ENCODE measurements at places on chromosomes 3 and 15. TPM values are rescaled to one million over a fixed set of nuclear protein-coding genes. Genes with fewer than 3 reads are reported as not detected.

Gene SOX2
- total RNA-seq: 245 TPM

Gene DUOX1
- total RNA-seq: 2.1 TPM

Gene SAMMSON
- 0.13 TPM for total RNA-seq

Gene GOLGA8K
- 1.2 TPM for total RNA-seq

Gene SYNPR
- 0.85 TPM for total RNA-seq

Gene CCDC33
- total RNA-seq: 5.6 TPM

Gene SLC15A2
- total RNA-seq: 3.8 TPM

DNA sequence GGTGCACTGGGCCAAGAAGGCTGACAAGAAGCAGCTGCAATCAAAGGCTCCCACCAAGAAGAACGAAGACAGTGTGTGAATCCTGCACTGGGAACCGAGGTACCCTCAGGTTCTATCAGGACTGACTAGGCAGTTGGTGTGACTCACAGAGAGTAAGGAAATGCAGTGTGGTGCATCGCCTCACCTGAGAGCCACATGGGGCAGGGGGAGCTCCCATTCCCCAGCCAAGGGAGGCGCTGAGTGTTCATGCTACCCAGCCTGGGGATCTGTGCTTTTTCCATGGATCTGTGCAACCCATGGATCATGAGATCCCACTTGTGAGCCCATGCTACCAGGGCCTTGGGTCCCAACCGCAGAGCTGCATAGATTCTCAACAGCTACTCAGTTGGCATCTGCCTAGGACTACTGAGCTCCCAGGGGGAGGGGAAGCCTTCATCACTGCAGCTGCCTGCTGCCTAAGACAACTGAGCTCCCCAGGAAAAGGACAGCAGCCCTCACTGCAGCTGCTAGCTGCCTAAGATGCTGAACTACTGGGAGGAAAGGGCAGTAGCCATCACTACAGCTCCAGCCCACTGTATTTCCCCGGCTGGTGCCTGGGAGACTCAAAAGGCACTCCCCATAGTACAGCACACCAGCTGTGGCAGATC is 6.9 kb upstream of the PLSCR2 start:
- no peak for DNase-seq

DNA sequence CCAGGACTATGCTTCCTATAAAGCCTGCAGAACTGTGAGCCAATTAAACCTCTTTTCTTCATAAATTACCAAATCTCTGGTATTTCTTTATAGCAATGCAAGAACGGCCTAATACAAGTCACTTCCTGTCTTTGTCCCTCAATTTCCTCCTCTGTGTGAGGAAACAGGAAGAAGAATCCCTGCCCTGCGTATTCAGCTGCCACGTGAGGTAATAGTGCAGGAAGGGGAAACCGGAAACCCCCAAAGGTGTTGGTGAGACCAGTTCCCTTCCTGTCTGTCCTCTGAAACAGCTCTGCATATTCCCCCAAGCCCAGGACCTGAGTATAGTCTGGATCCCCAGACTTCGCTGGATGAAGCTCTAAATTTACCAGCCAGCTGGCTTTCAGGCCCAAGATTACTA is 18.1 kb upstream of the PTPN23 start:
- no peak for DNase-seq

DNA sequence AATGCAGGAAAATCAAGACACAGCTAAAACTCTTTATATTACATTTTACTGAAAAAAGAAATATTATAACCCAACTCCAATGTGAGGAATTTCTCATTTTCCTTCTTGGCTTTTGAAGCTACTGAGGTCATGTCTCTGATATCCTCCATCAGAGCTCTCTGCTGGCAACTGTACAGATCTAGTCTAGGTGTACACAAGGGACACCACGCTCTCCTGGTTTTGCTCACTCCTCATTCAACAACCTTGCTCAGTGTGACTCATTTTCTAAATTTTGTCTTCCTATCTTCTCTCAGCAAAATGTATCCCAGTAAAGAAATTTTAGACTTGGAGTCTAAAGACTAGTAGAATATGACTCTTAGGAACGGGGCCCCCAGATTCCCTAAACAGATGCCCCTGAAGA is 144.3 kb downstream of the KCNMB2 start:
- DNase-seq: no peak

DNA sequence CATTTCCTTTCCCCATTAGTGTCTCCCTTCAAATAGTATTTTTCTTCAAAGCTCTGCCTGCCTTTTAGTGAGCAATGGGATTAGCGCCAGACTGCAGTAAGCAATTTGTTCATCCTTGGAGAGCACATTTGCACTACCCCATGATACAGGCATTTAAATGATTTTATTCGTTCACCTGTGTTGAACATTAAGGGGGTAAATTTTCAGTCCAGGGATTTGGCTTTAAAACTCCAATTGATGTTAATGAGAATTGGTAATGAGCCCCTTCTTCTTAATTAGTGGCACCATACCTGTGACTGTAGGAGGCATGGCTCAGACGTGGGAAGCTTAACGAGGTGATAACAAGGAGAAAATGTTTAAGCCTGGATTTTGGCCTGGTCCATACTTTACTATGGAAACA is 161.4 kb upstream of the NANOGP8 start:
- DNase-seq: no peak

- no peak for DNase-seq
Measured at GRCh38 chr3:13191016-13191415, 117.8 kb upstream of the IQSEC1 start.

DNA sequence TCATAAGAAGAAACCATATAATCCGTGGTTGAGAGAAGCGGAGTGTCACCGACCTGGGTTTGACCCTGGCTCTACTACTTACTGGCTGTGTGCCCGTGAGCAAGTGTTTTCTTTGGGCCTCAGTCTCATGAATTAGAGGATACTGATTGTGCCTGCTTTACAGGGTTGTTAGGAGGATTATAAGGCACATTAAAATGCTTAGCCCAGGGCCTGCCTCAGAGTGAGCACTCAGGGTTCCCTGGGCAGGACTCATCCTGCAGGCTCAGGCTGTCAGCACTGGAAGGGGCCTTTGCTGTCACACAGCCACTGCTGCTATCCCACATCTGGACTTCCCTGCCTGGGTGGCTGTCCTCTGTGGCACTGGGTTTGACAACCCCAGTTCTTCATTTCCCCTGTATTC is 4.7 kb downstream of the PLA2G4F start:
- DNase-seq: no peak

DNA sequence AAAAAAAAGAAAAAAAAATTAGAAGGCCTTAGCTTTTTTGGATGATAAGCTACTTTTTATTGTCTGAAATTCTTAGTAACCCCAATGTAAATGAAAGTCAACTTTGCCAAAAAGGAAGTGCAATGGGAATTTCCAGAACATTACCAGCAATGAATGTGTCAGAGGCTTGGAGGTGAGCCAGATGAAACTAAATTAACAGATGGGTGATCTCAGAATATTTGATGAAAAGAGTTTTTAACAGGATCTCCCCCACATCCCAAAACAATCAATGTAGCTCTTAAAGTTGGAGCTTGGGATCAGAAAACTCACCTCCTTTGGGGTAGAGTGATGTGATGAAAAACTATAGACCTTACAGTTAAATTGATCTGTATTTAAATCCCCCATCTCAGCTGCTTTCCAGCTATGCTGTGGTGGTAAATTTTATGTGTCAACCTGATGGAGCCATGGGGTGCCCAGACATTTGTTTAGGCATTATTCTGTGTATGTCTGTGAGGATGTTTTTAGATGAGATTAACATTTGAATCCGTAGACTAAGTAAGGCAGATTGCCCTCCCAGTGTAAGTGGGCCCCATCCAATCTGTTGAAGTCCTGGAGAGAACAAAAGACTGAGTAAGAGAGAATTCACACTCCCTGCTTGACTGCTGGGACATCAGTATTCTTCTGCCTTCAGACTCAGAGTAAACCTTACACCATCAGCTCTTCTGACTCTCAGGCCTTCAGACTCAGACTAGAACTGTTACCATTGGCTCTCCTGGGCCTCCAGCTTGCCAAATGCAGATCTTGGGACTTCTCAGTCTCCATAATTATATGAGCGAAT is 84.3 kb upstream of the TNFSF10 start:
- no peak for DNase-seq

DNA sequence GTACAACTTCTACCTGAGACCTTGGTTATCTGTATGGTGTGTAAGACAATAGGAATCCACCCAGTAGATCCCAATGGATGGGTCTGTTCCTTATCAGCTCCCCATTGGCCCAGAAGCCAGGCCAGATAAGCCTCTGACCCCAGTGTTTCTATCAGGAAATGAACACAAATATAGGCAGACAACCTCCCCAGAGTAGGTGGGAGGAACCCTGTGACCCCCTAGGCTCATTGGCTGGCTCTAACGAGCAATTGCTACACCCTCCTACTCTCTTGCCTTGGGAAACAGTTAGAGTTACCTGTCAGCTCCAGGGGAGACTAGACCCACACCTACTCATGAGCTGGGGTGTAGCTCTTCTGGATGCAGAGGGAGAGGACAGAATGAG is 299.9 kb downstream of the UACA start:
- DNase-seq: no peak

DNA sequence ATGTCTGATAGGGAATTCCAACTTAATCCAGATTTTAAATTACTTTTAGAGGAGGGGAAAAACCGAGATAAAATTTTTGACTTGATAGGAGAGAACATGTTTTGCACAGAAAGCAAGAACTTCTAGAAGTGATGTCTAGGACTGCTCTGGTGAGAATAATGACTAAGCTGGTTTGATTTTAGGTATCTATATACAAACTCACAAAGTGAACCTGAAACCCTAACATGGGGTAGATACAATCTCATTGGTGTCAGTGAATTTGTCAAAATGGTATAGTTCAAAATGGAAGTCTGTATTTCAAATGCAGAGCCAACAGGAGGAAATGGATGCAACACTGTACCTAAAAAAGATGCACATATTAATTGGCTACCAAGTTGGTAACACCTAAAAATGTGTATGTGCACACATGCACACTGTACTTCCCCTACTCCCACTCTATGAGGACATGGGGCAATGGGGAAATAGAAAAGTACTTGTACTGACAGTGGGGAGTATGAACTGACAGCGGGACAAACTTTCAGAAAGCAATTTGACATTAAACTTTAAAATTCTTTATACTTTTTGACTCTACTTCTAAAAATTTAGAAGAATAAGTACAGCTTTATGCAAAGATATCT is 53.0 kb downstream of the NR1I2 start:
- DNase-seq: no peak

DNA sequence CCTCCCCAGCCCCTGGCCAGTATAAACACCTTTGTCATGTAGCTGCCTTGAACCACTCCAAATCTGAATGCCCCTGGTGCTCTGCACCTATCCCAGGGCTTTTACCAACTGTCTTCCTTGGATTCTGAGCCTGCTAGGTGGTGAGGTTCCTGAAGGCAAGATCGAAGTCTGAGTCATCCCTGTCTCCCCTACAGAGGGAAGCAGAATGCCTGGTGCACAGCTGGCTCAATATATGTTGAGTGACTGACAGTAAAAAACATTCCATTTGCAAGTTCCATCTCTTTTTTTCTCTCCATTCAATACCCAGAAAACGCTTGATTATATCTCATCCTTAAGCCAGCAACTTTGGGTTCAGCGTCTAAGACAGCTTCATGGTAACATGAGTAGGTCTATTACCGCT is 24.7 kb downstream of the SLC24A1 start:
- no peak for DNase-seq

DNA sequence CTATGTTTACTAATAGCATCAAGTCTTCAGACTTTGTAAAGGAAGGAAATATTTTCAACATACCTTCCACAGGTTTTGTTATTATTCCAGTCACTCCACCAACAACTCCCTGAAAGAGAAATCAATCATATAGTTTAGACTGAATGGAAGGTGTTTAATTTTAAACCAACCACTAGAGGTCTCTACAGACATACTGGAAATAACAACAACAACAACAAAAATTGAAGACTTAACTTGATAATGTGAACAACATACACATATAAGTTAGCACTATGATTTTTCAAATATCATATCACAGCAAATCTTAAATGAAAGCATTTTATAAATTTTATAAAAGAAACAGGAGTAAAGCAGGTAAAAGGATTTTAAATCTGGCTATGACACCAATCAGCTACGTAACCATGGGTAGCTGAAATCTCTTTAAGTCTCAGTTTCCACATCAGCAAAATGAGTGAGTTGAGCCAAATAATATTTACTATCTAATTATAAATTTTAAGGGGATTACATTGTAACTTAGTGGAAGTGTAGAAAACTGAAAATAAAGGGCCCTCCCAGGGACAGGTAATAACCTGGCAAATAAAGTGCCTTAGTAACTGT is 188.2 kb downstream of the VPS13C start:
- DNase-seq: no peak

- no peak for DNase-seq
Measured at GRCh38 chr3:157220883-157221282, 60.9 kb upstream of the CCNL1 start.

GRCh38 chr3:47533481-47533880 is 20.0 kb upstream of the ELP6 start:
- no peak for DNase-seq

DNA sequence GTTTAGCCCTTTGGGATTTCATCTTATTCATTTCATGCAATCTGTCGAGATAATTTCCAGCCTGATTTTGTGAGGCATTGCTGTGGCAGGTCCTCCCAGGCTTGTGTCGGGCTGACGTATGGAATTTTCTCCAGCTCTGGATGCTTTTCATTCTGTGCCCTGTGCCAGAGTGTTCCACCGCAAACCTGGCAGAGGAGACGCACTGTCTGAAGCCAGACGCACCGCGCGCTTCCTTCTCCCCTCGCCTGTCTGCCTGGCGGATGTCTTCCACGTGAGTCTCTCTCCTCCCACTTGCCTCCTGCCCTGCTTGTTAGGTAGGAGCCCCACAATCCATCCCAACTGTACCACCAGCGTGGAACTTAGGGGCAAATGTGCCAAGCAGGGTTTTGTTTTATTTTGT is 20.1 kb upstream of the GLCE start:
- DNase-seq: no peak

- DNase-seq: no peak
Measured at GRCh38 chr3:30241721-30242120, 364.7 kb upstream of the TGFBR2 start.

GRCh38 chr15:58471348-58471747 is 39.6 kb downstream of the LIPC start:
- DNase-seq: no peak

DNA sequence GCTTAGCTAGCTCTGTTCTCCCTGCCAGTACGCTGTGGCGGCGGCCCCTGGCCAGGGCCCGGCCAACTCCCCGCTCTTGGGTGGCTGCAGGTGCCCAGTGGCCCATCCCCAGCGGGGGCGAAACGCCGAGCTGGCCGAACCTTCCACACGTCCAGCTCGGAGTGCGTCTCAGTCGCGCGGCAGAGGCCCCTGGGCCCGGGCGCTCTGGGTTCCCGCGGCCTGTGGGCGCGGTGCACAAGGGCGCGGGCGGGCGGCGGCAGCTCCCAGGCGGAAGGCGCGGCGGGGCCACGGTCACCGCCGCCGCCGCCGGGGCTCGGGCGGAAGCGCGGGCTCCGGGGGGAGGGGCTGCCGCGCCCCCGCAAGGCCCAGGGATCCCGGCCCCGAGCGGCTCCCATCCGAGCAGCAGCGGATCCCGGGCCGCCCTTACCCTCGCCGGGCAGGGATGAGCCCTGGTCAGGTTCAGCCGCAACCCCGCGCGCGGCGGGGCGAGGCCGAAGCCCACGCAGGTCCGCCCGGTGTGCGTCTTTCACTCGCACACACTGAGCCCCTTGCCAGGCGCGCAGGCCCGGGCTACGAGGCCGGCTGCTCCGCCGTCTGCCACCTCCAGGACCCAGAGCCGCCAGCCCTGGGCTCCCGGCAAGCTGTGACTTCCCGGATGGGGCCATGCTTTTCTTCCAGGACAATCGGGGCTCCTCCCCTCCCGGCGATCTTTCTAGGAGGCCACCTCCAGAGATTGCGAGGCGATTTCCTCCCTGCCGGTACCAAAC is 54.2 kb downstream of the CCDC54 start:
- peak; percentile 77 for DNase-seq

All from WTC11 (cell line).